ENCODE measurements at places on chromosomes 5 and 9.

DNA sequence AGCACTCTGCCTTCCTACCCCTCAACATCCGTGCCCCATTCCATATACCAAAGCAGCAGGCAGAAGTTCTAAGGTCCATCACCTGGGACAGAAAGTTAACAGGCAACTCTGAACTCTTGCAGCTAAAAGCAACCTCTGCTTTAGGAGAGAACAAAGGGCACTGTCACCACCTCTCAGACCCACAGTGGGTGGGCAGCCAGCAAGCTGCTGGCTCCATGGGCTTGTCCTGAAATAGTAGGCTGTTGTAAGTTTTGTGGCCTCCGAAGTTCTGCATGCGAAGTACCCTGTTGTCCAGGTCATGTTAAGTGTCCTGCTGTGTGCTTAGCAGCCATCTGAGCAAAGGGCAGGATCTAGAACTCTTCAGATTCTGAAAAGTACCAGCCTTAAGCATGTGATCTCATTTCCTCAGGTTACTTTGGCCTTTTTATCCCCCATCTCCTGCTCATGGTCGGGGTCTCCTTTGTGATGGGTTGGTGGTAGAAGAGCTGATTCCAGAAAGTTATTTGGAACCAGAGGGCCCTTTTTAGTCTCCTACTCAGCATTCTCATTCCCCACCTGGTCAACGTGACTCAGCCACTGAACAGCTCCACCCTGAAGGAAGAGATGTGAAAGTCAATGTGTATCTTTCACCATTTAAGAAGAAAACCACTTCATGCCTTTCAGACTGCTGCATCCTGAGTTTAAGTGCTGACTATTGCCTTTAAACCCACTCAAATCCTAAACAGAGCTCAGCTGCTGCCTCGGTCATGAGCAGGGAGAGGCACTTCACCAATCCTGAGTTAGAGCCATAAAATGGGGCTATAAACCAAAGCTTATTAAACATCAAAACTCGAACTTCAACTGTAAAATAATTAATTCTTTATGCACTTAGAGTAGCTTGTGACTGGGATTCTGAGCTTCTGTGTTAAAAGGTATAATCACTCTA lies 121.4 kb downstream of the DPYSL3 start:
- no peak for DNase-seq

- DNase-seq = no peak
Observed at GRCh38 chr9:118767571-118767970, 601.7 kb downstream of the BRINP1 start.

- DNase-seq = no peak
Observed at GRCh38 chr9:123894822-123895221, 35.1 kb downstream of the DENND1A start.

- no peak for DNase-seq
Observed at GRCh38 chr5:154437281-154437965, 8.4 kb upstream of the SAP30L start.

GRCh38 chr5:33994845-33995244 lies 10.4 kb upstream of the SLC45A2 start:
- no peak for DNase-seq

GRCh38 chr5:6143523-6143922 lies 234.8 kb downstream of the MED10 start:
- DNase-seq = no peak

DNA sequence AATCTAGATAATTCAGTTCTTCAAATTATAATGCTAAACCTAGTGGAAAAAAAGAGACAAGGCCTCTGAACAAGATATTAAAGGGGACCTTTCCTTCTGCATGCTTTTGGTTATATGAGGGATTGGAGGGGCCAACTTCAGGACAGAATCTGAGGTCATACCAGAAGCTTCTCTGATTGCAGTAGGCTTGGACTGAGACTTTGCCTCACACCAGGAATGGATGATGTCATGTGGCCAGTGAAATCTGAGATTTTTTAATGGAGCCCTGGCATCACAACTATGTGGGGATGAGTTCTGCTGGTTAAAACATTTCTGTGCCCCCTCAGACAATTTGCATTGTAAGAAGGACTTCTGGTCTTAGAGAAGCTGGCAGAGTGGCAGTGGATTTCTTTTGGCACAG lies 88.6 kb downstream of the ANGPTL2 start:
- no peak for DNase-seq

GRCh38 chr5:32707418-32707997 lies 3.6 kb upstream of the NPR3 start:
- DNase-seq = peak; percentile 45

DNA sequence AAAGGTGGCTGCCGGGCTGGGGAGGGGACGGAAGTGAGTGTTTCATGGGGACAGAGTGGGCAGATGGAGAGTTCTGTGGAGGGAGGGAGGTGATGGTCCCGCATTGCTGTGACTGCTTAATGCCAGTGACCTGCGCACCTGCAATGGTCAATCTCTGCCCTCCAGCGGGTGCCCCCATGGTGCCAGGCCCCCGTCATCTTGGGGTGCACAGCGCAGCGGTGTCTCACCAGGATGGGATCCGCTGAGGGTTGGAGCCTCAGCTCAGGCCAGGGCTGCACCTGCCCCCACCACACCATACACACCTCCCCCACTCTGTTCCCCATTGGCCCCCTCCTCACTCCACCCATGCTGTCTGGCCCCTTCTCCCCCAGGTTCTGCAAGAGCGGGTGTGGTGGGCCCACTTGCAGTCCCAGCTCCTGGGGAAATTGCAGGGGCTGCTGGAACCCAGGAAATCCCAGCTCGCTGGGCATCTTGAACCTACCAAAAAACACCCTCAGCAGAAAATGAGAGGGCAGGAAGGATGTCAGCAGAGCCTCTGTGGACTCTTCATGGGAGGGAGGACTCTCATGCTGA lies 12.1 kb upstream of the CAMSAP1 start:
- no peak for DNase-seq

GRCh38 chr5:90134892-90135291 lies 274.7 kb downstream of the CETN3 start:
- no peak for DNase-seq

GRCh38 chr5:173012882-173013281 lies 29.3 kb downstream of the ATP6V0E1 start:
- DNase-seq = no peak

Measured in RWPE1 (cell line).